ENCODE measurements at places on chromosomes 4 and X.

- DNase-seq, result no peak
Observed at GRCh38 chr4:96912716-96913115, 1072.8 kb downstream of the PDHA2 start.

- DNase-seq, result no peak
Observed at GRCh38 chr4:188246488-188246887, 107.2 kb downstream of the TRIML1 start.

DNA sequence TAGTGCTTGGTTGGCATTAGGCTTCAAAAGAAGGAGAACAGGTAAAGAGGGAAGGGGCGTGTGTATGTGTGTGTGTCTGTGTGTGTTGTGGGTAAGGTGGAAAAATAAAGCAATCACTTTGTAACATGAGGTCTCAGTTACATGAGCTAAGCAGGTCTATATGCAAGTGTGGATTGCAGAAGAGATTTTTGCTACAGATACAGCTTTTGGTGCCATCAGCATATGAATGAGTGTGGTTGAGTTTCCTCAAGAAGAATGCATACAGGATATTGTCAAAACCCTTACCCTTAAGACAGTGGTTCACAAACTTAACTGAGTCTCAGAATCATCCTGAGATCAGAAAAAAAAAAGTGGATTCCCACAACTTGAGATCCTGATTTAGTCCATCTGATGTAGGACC, 220.5 kb upstream of the HTR2C start:
- no peak for DNase-seq

DNA sequence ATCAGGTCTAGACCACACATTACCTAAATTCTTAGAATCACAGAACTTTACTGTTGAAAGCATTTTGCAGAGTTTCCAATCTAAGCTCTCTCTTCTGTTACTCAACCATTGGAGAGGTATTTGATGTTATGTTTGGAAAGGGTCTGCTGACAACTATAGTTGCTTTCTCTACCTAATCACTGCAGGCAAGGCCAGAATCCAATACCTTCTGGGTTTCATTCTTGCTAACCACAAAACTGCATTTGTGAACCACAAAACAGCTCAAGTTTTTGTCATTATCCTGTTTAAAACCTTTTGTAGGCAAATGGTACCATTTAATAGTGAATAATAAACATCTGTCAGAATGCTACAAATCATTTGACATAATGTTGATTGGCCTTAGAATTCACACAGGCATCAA, 380.1 kb downstream of the GASK1B start:
- no peak for DNase-seq

- DNase-seq, result no peak
Observed at GRCh38 chr4:15158406-15159091, 156.3 kb downstream of the CPEB2 start.

GRCh38 chr4:80276931-80277330, 10.5 kb downstream of the FGF5 start:
- DNase-seq, result no peak

DNA sequence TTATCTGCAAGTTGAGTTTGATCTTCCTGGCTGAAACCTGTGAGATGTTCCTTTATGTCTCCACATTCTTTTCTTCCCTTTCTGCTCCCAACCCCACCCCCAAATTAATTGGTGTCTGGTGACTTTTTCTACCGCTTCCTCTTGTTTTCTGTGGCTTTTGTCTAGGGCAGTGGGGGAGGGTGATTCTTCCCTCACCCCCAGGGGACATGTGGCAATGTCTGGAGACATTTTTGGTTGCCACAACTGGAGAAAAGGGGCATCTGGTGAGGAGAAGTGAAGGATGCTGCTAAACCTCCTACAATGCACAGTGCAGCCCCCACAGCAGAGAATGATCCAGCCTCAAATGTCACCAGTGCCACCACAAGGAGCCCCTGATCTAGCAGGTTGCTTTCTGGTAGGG, 152.9 kb downstream of the NHS start:
- DNase-seq, result no peak

- no peak for DNase-seq
Observed at GRCh38 chrX:13283950-13284546, 35.8 kb downstream of the ATXN3L start.

GRCh38 chr4:19774690-19775256, 476.9 kb upstream of the SLIT2 start:
- DNase-seq, result no peak

GRCh38 chrX:74107666-74108065, 196.3 kb upstream of the ZCCHC13 start:
- no peak for DNase-seq

DNA sequence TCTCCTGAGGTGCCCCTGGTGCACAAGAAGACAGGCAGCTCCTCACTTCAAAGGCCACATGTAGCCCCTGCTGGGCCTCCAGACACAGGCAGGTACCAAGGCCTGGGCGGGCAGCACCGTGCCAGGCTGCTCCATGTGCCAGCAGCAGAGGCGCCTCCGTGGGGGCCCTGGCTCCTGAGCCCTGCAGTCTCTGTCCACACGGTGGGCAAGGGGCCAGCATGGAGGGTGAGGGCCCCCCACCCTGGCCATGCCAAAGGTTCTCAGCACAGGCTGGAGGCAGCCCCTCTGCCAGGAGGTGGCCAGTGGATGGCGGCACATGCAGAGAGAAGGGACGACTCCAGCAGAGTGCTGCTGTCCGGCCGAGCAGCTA, 72.6 kb downstream of the FAM53A start:
- no peak for DNase-seq

GRCh38 chr4:188387179-188387791, 248.0 kb downstream of the TRIML1 start:
- no peak for DNase-seq

GRCh38 chrX:47458528-47458927, 24.5 kb downstream of the ZNF41 start:
- no peak for DNase-seq

DNA sequence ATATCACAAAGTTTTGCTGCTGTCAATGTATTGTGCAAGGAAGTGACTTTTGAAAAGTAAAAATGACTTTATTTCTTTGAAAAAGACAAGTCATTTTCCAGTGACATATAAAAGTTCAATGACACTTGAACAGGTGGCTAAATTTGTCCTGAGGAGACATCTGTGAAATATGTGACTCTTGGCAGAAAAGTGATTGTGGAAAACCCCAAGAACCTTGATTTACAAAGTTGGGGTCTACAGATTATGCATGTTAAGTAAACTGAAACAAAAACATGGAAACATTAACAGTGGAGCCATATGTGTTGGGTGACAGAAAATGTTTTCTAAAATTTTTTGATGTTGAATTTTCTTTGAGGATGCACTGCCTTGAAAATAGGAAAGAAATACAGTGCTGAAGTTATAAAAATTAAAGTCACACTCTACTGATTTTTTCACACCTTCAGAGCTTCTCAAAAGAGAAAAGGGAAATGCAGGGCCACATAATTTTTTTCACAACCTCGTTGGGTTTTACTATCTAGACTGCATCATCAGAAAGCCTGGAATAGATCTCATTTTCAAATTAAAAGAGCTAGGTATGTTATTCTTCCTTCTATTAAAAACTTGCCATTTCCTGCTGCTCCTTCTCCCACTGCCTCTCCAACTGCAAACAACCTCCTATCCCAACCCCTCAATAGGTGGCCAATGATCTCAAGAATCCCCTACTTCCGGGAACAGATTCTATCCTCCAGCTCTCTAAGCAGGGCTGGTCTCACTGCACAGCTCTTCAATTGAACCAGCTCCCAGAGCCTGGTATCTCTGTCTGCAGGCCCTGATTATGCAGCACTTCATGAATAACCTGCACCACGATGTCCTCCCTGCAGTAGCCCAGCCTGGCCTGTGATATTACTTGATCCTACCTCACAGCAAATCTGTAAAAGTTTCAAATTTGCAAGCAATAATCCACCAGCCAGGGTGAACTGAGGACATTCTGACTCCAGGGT, 570.8 kb upstream of the CPEB2 start:
- DNase-seq, result no peak

GRCh38 chr4:86261636-86262035, 98.2 kb downstream of the MAPK10 start:
- no peak for DNase-seq

DNA sequence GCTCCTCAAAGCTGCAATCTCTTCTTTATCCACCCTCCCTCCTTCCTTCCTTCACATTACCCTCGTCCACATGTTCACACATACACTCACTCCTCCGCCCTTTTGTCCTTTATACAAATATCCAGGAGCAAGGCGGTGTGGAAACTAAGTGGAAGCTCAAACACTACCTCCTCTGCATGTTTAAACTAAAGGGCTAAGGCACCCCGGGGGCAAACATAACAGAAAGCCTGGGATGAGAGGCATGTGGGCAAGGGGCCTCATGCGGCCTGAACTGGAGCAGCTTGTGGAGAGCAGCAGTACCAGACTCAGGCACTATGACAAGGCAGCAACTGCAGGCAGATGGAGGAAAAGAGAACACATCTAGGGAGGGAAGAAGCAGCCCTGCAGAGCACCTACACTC, 9.5 kb downstream of the MAB21L2 start:
- DNase-seq, result no peak

DNA sequence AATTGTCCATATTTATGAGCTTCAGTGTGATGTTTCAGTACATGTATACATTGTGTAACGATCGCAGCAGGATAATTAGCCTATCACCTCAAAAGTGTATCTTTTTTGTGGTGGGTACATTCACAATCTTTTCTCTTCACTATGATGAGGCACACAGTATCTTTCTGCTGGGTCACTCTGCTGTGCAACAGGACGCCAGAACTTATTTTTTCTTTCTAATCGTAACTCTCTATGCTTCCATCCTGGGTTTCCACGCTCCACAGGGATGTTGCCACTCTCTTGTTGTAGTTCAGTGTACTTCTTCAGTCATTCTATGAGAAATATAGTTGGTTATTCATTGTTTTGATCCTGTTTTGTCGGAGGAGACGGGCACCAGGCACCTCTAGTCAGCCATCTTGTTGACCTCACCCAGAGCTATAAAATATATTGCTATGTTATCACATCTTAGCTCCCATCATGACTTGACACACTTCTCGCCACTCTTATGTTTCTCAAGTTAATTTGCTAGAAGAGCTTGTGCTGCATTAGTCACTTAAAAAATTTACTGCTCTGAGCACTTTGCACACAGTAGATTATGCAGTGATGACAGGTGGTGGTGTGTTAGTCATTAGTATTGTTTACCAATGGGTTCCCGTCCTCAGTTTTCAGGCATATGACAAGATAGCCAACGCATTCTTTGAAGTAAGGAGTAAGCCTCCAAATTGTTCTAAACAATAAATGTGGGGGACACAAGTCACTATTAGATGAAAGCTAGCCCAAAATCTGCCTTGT, 1002.7 kb upstream of the PCDH7 start:
- DNase-seq, result no peak

GRCh38 chr4:25347971-25348370, 29.1 kb upstream of the ANAPC4 start:
- DNase-seq, result no peak

DNA sequence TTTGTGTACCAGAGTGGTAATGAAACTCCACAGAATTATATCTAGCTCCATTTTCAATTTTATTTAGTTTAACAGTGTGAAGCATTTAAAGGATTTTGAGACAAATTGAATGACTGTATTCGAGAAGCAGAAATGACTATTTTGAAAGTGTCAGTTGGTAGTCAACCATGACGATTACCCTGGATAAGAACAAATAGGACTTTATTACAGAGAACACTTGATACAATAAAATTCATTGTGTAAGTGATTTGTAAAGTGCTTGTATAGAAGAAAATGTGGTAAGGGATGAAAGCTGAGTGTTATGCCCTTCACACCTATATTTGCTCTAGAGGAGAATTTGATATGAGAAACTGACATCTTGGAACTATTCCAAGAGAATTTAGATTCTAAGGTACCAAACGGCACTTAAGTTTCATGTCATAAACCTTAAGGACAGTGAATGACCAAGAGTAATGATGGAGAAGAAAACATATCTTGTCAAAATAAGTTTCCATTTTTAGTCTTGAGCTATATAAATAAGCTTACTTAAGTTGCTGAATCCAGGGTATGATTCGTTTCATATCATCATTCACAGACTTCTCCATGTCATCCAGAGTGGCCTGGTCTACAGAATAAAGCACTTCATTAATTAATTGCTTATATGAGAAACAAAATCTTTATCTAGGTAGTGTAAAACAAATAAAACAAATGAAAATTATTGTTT, 34.6 kb downstream of the MED14 start:
- DNase-seq, result no peak

DNA sequence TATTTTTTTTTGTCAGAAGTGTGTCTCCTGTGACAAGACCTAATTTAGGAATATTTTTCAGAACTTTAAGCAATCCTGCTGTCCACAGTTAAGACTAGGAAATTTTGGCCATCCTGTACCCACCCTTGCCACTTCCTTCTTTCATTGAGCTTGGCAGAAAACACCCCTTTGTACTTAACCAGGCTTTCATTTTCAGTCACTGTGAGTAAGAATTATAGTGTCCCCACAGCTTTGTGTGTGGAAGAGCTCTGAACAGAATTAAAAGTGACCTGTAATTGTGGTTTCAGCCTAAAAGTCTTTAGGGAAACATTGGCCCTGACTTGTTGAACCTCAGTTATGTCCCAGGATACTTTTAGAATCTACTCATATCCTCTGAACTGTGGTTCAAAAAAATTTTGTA, 153.7 kb upstream of the BMP3 start:
- DNase-seq, result no peak

GRCh38 chrX:153870791-153871360, 15.1 kb downstream of the L1CAM start:
- no peak for DNase-seq

DNA sequence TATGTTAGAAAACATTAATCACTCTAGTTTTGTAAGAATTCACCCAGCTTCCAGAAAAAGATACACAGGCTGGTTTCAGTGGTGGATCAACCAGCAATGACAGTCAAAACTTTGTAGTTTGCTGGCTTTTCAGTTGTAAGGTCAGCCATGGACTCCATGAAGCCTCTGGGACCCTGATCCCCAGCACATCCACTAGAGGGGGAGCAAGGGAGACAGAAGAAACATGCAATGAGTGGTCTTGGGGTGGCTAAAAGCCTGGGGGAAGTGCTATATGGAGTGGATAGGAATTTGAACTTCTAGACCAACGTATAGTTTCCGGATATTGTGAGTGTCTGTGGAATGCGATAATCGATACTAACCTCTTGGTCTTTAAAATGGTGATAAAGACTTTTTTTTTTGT, 72.7 kb downstream of the AFF2 start:
- no peak for DNase-seq
